GM19239 (cell line): ENCODE measurements at places on chromosomes 11 and 22.

DNA sequence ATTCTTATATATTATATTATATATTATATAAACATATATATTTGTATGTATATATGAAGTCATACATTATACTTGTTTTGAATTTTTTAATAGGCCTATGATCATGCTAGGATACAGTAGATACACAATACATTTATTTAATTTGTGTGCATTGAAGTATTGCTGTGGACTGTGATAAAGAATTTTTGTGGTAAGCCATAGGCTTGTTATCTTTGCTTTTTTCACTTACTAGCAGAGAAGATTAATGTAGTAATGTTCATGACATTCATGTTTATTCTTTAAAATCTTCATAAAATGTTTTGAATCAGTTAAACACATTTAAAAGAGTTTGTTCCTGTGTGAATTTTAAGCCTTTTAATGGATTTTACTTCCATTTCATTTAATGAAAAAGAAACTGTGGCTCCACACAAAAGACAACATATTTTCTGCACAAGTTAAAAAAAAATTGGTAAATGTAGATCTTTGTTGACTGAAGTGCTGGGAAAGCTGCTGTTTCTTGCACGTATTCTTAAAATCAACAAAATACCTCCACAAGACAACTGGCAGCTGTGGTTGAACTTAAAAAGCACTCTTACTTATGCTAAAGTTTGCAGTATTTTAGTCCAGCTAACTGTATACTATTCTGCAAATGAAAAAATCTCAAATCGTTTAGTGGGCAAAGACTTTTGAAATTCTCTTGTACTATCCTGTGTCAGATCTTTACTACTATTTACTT lies 156.2 kb downstream of the TMEM135 start:
- no peak for DNase-seq

DNA sequence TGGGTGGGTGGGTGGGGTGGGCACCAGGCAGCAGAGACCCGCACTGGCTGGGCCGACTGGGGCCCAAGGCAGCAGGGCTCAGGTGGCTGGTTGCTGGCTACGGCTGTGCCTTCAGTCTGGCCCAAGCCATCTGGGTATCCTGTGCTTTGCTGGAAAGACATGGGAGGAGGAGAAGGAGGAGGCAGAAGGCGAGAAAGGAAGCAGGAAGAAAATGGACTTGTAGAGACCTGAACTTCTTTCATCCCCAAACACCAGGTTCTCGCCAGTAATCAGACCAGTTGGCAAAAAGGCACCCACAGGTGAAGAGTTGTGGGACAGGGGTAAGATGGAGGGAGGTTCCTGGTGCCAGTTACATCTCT lies 78.8 kb downstream of the IGLL1 start:
- no peak for DNase-seq

DNA sequence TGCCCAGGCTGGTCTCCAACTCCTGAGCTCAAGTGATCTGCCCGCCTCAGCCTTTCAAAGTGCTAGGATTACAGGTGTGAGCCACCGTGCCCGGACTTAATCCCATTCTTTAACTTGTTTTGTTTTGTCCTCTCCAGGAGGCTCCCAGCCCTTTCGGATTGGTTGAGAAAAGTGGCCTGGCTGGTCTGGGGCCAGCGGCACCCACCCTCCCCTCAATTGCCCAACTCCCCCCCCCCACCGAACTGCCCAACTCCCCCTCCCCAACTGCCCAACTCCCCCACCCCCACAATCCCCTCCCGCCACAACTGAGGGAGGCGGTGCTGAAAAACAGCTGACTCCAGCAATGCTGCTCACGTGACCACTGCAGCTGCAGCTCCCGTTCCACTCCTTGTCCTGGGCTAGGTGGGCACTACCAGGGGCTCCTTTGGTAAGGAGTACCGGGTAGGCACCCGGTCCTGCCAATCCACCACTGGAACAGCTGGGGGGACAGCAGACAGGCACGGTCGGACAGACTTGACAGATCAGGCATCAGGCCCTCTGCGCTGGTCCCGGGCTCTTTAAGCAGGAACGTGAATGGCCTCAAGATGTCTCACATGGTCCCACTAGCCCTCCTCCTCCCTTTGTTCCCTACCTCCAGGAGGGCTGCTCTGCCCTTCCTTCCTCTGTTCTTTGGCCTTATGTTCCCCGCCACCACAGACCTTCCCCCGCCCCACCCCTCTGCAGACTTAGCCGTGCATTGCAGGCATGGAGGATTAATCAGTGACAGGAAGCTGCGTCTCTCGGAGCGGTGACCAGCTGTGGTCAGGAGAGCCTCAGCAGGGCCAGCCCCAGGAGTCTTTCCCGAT lies at the start of gene TCN2:
TCN2 (plus strand) TSS at position 720 of the 845 bp plus-strand sequence. CDS start 158 bp downstream, outside the sequence.
- DNase-seq, result peak; percentile 67

DNA sequence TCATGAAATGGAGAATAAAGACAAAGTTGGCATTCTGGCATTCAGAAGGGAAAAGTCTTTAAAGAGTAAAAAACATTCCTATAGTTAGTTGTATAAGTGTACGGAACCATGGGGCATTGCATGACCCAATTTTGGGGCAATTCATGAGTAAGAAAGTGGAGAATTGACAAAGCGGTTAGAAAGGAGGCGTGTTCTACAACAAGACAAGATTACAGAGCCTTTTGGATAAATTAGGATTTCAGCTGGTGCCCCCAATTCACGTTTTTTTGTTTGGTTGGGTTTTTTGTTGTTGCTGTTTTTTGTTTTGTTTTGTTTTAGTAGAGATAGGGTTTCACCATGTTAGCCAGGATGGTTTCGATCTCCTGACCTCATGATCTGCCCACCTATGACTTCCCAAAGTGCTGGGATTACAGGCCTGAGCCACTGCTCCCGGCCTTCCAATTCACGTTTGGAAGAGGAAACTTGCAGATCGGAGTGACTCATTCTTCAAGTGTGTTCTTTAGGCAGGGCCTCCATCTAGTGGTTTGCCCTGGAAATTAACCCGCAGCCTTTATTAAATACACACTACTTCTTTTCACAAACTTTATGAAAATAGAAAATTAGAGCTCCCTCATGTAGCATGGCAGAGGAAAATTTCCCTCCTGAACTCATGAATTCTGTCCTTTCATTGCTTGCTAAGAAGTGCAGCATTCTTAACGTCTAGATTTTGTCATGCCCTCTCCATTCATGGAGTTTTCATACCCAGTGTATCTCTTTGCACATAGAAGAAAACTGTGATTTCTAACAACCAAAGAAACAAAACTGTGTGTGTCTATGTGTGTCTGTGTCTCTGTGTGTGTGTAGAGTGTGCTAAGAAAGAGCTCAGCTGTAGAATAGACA lies 118.1 kb downstream of the BBOX1 start:
- DNase-seq, result peak; percentile 13

- DNase-seq, result no peak
These were observed 35.6 kb upstream of the TP53I11 start for GRCh38 chr11:44986315-44986714.

GRCh38 chr22:48706934-48707762 lies 1120.5 kb downstream of the BRD1 start:
- DNase-seq, result no peak

- DNase-seq, result peak; percentile 16
These were observed 365.7 kb upstream of the CADM1 start for GRCh38 chr11:115869780-115870431.

- DNase-seq, result peak; percentile 12
These were observed 733 bp downstream of the TRIM5 start for GRCh38 chr11:5684036-5684645.
